Gastrocnemius medialis (tissue), 4 donors: ENCODE measurements at places on chromosomes 11 and 22.
A peak's percentile ranks its signal among the peaks of the same experiment; 100 is the strongest.

DNA sequence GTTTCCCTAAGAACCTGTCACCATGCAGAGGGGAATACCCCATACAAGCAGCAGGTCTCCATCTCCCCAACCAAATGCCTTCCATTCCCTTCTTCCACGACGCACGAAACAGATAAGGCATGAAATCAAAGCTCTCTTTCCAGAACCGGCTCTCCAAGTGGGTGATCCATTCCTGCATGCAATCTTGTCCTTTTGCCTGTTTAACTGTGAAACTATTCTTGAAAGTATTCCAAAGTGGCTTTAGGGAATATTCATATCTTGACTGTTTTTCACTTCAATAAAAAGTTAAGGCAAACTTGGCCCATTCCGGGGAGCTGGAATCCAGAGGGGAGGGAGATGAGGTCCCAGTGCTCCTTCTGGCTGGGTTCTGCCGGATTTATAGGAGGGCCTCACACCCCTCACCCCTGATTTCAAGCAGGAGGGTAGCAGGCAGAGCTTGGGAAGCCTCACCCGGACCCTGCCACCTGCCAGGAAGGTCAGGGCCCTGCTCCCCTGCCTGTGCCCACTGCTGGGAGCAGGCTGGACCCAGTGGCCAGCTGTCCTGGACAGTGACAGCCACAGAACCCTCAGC is 60.9 kb downstream of the SCGB1A1 start:
- H3K4me1 ChIP-seq = no peaks in the 10 kb centered on the region
- H3K27me3 ChIP-seq = no peaks in the 10 kb centered on the region
- H3K27ac ChIP-seq = peak overlapping the region; percentile 10

- H3K4me1 ChIP-seq = no peaks in the 10 kb centered on the region
- peaks cover 5% of the 10 kb centered on the region for H3K27me3 ChIP-seq
- H3K27ac ChIP-seq = no peak overlapping the region
- H3K36me3 ChIP-seq = no peaks in the 10 kb centered on the region
- DNase-seq = no peak
- no peak overlapping the region for H3K4me3 ChIP-seq
Observed at GRCh38 chr11:120524536-120525085, 13.1 kb downstream of the GRIK4 start.

DNA sequence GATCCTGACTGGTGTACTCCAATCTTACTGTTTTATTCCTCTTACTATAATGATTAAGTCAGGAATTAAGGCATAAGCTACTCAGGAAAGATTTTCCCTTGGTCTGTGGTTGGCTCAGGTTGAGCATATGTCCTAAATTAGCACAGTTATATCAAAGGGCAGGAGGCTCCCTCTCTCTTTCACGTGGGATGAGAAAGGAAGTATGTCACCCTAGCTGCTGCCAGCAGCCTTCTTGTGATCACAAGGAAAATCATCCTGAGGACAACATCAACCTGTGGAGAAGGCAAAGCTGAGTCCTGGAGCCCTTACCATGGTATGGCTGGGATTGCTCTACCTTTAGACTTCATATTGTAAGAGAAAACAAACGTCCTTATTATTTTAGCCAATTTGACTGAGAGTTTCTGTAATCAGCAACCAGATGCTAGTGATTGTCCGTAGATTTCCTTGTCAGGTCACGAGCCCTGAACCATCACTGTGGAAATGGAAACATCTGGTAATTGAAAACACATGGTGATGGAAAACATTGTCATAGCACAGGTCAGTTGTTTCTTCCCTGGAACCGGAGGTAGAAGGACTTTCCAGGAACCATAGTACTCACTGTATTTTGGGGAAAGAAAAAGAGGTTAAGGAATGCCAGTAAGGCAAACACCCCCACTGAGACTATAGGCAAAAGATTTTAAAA is 40.6 kb upstream of the DEUP1 start:
- no peak for DNase-seq
- no peaks in the 10 kb centered on the region for H3K27me3 ChIP-seq

GRCh38 chr11:63375434-63375833 is 5.8 kb downstream of the SLC22A9 start:
- no peaks in the 10 kb centered on the region for H3K27me3 ChIP-seq
- no peaks in the 10 kb centered on the region for H3K4me1 ChIP-seq
- H3K36me3 ChIP-seq = no peaks in the 10 kb centered on the region
- DNase-seq = no peak
- no peak overlapping the region for H3K27ac ChIP-seq
- no peak overlapping the region for H3K4me3 ChIP-seq

DNA sequence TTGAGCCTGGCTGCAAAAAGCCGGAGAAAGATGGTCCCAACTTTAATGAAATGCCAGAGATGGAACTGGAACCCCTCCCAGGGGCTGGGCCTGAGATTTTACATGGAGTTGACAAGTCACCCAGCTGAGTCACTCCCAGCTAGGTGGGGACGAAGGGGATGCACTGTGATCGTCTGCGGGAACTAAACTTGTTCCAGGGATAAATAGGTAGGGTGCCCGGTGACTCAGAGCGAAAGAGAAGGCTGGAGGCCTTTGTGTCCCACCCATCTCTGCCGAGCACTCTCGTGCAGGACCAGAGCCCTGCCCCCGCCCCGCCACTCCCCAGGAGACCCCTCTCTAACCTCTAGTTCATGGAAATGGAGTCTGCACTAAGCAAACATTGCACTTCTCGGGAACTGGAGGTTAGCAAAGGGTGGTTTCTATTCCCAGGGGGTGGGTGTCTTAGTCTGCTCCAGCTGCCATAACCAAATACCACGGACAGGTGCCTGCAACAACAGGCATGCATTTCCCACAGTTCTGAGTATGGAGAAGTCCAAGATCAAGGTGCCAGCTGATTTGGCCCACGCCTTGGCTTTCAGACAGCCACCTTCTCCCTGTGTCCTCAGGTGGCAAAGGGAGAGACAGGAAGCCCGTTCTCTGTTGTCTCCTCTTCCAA is 60.7 kb upstream of the FADD start:
- H3K27me3 ChIP-seq = peaks cover 10% of the 10 kb centered on the region
- no peak overlapping the region for H3K27ac ChIP-seq
- H3K36me3 ChIP-seq = no peaks in the 10 kb centered on the region
- no peak for DNase-seq
- no peaks in the 10 kb centered on the region for H3K4me1 ChIP-seq
- no peak overlapping the region for H3K4me3 ChIP-seq

DNA sequence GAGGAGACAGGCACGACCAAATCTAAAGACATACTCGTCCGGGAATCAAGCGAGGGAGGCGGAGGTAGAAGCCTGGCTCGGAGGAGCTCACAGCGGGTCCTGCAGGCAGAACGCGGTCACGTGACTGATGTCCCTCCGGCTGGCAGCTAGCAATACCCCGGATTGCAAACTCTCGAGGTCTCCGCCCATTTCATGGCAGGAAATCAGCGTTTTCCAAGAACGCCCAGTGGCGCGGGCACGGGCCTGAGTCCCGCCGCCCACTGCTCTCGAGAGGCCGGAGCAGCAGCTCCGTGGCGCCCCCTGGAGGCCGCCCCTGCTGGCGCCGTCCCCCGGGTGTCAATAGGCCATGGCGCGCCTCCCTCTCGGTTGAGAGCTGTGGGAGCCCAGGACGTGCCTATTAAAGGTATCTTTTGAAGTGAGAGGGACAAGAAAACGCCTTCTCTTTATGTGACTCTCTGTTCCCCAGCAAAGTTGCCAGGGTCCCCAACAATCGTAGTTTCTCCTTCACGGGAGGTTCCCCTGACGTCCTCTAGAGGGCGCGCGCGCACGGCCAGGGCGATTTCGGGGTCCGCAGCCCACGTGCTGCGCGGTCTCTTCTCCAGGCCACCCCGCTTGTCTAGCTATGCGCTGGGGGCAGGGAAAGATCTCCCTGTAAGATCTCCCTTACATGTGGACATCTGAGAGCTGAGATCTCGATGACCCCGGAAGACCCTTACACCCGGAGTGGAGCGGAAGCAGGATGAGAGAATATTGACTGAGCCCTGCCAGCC is 37.3 kb upstream of the RBFOX2 start:
- H3K4me3 ChIP-seq = peak overlapping the region; percentile 71
- H3K36me3 ChIP-seq = no peaks in the 10 kb centered on the region
- no peaks in the 10 kb centered on the region for H3K27me3 ChIP-seq

DNA sequence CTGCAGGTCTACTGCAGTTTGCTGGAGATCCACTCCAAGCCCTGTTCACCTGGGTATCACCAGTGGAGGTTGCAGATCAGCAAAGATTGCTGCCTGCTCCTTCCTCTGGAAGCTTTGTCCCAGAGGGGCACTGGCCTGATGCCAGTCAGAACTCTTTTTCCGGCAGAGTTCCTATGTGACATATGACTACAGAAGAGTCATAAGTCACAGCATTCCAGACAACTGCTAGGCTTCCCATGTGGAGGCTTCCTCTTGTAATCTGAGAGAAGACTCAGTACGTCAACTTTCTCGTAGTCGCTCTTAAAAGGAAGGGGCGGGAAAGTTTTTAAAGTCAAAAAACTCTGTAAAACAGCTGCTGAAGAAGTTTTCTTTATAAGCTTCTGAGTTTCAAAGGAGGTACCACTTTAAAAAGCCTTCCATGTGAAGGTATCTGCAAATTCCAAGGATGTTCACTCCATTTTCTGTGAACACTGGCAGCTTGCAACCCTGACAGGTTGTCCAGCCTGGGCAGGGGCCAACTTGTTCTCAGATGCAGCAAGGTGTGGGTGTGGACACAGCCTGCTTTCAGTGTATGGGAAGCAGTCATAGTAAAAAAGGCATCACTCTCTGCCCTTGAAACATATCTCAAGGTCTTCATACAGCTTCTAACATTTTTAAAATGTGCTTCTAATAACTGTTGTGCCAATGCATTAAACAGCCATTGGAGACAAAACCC is 97.8 kb downstream of the ME3 start:
- DNase-seq = no peak
- H3K27me3 ChIP-seq = no peaks in the 10 kb centered on the region
- H3K36me3 ChIP-seq = no peaks in the 10 kb centered on the region
- H3K4me1 ChIP-seq = peaks cover 22% of the 10 kb centered on the region

DNA sequence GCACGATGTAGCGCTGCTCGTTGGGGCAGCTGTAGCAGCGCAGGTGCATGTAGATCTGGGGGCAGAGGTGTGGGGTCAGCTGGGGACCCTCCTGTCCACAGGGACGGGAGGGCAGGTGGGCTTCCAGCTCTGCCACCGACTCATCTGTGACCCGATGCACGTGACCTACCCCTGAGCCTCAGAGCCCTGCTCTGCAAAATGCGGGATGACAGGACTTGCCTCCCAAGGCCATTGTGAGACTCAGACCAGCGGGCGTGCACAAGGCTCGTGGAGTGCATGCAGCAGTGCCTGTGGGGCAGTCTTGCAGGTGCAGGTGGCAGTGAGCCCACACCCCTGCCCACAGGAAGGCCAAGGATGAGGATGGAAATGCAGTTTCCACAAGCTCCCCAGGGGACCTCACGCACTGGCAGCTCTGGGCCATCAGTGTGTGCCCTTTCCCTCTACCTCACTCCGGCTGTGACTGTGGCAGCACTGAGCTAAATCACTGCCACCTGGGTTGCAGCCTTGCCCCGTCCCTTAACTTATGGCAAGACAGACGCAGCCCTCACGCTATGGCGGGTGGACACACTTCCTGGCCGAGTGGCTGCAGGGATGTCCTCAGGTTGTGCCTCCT is 26.7 kb downstream of the TMEM184B start:
- no peak overlapping the region for H3K4me3 ChIP-seq
- H3K27me3 ChIP-seq = no peaks in the 10 kb centered on the region
- H3K4me1 ChIP-seq = peaks cover 41% of the 10 kb centered on the region
- H3K36me3 ChIP-seq = no peaks in the 10 kb centered on the region
- H3K27ac ChIP-seq = peak overlapping the region; percentile 41

- peak overlapping the region; percentile 98 for H3K27ac ChIP-seq
- H3K36me3 ChIP-seq = peaks cover 13% of the 10 kb centered on the region
- peaks cover 66% of the 10 kb centered on the region for H3K4me1 ChIP-seq
Observed at GRCh38 chr22:46113910-46114517, 36.3 kb upstream of the PPARA start.

DNA sequence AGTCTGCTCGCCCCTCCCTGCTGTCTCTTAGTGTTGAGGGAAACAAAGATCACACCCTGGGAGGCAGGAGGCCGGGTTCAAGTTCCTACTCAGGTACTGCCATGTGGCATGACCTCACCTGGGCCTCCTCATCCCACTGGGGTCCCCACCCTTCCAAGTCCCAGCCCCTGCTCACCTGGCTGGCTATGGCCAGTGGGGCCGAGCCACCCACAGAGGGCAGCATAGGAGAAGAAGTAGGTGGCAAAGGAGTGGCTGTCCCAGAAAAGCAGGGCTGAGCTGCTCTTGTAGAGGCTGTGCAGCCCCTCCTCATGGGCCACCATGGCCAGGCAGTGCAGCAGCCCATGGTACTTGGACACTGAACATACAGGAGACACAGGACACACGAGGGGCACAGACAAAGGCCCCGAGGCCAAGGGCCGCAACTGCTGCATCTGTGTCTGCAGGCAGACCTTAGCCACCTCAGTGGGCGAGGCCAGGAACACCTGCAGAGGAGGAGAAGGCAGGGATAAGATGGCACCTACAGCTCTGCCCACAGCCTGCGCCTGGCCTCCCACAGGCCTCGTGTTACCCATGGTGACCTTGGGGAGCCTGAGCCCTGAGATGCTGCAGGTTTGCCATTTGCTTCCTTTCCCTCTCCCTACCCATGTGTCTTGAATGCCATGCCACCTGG is 50.6 kb upstream of the MPEG1 start:
- DNase-seq = no peak
- H3K27me3 ChIP-seq = no peaks in the 10 kb centered on the region
- no peaks in the 10 kb centered on the region for H3K4me1 ChIP-seq
- H3K27ac ChIP-seq = no peak overlapping the region
- no peak overlapping the region for H3K4me3 ChIP-seq
- H3K36me3 ChIP-seq = no peaks in the 10 kb centered on the region

- no peaks in the 10 kb centered on the region for H3K27me3 ChIP-seq
- peak within 1 kb of the TSS; percentile 98 for H3K27ac ChIP-seq
- DNase-seq = peak; percentile 83
Observed at GRCh38 chr11:4094348-4095291, at the start of gene RRM1. Gene RRM1 (plus strand): TSS chr11:4094799. CDS start chr11:4095013, 214 bp downstream.

GRCh38 chr11:6746626-6747025 is 25.1 kb downstream of the OR2AG2 start:
- H3K36me3 ChIP-seq = no peaks in the 10 kb centered on the region
- H3K27me3 ChIP-seq = no peaks in the 10 kb centered on the region
- H3K4me1 ChIP-seq = peaks cover 5% of the 10 kb centered on the region
- H3K4me3 ChIP-seq = peak overlapping the region; percentile 46

GRCh38 chr22:23109079-23109347 is 32.8 kb downstream of the RSPH14 start:
- H3K27ac ChIP-seq = no peak overlapping the region
- H3K36me3 ChIP-seq = no peaks in the 10 kb centered on the region
- H3K4me3 ChIP-seq = no peak overlapping the region
- no peaks in the 10 kb centered on the region for H3K4me1 ChIP-seq

DNA sequence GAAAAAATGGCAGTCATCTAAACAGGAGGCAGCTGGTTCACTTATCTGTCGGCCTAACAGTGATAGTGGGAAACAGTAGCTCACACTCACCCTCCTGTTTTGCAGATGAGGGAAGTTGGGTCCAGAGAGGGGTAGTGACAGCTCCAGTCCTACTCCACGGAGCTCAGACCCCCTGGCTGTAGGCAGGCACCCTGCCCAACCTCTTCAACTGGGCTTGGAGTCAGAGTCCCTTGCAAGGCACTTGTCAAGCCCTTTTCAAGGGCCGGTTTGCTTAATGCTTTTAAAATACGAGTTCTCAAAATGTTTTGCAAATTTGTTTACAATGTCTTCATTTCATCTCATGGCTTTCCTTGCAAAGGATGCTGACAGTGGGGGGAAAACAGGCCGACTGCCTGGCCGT is 75.1 kb downstream of the BMAL1 start:
- peaks cover 44% of the 10 kb centered on the region for H3K36me3 ChIP-seq
- DNase-seq = no peak
- H3K27ac ChIP-seq = no peak overlapping the region
- H3K4me1 ChIP-seq = no peaks in the 10 kb centered on the region
